Activated CD8-positive, alpha-beta memory T cell treated with anti-CD3 and anti-CD28 coated beads, Interleukin-2, amount 10 ng/mL, durations not matched to agents 7 days and 5 days (primary cell): ENCODE measurements at places on chromosomes 16 and 17. TPM values are rescaled to one million over a fixed set of nuclear protein-coding genes. Genes with fewer than 3 reads are reported as not detected.

- no peak for DNase-seq
Observed at GRCh38 chr16:55821210-55821609, 11.7 kb downstream of the CES1 start.

DNA sequence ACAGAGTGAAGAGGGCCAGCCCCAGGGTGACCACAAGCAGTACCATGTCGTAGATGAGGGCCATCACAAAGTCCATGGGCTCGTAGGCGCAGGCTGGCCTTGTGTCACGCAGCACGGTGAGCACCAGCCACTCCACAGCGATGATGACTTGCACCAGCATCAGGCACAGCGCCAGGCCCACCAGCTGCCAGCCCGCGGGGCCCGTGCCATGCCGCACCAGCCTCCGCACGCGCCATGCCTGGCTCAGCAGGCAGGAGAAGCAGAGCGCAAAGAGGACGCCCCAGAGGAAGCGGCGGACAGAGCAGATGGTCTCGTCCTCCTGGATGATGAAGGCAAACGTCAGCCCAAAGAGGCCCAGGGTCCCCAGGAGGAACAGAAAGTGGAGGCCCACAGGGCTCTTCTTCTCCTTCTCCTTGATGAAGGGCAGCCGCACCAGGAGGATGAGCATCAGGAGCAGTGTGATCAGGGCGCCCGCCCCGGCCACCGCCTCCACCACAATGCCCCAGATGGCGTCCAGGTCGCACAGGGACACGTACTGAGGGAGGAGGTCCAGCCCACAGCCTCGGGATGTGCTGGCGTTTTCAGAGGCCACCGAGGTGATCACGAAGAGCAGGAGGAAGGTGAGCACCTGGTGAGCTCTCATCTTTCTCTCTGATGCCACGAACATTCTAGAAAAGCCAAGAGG, 12.3 kb downstream of the GPRC5B start:
- no peak for DNase-seq

GRCh38 chr17:7794075-7794663, 39.8 kb upstream of the KDM6B start:
- DNase-seq: no peak

DNA sequence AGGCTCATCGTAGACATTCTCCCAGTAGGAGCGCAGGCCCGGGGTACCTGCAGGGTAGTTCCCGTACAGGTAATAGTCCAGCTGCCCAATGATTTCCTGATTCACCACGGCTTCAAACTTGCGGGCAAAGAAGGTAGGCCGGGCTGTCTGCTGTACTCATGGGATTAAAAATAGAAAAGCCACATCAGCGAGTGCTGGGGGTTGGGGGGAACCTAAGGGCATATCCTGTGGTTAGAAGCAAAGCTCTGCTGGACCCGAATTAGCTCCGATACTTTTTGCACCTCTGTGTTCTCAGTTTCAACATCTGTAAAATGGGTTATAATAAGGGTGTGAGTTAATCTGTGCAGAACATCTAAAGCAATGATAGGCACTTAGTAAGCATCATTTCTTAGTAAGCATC, 336.2 kb downstream of the XYLT1 start:
- DNase-seq: no peak

GRCh38 chr17:58186591-58186990, 5.9 kb upstream of the EPX start:
- DNase-seq: no peak

DNA sequence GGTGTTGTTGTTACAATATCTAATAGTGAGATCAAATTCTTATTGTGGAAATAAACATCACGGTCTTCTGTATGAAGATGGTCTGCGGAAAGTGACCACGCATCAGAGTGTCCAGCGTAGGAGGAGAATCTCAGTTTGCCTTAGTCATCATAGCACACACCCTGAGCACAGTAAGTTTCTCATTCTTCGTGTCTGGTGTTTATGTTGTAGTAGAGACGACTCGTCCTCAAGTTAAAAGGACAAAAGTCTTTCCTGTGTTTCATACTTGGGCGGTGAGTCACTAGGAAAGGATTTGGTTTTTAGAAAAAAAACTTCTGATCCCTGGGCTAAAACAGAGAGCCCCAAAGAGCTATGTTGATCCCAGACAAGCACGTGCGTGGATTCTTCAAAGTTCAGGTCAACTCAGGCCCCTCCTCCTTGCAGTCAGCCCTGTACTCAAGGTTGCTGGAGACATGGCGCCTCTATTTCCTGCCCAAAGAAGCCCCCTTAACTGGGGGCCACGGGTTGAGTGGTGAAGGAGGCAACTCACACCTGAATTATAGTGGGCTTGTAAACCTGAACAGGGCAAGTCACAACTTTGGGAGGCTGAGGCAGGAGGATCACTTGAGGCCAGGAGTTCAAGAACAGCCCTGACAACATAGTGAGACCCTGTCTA, 170.4 kb downstream of the ZFHX3 start:
- DNase-seq: no peak

DNA sequence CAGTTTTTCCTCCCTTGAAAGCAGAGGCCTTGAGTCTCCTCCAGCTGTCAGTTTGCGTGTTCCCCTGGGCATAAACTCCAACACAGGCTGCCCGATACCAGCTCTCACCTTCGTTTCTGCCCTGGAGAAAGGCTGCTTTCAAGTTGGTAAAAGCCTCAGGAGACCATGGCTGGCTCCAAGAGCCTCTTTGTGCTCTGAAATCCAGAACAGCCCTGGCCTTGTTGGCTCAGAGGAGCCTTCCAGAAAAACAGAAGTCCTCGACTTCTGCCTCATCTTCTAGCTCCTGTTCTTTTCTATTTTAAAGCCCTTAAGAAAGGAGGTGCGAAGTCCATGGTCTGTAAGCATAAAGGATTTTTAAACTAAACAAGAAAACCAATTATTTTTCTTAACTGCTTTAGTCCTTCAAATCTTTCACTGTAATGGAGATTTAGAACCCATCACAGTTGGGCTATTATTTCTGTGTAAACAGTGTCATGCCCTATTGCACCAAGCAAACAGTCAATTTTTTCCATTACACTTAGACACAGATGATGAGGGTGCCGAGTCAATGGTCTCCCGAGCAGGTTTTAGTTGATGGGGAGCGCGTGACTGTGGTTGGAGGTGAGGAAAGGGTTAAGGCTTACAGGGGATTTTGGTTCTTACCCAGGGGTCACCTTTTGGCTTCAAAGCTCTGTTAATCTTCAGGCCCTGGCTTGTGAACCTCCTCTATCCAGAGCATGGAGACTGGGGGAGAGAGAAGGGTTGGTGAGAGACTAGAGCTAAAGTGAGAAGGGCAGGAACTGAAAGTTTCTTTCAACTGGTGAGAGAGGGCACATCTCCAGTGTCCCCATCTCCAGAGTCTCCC, 212.8 kb downstream of the MSI2 start:
- no peak for DNase-seq

GRCh38 chr17:42153919-42154742, 658 bp downstream of the RAB5C start:
- DNase-seq: no peak

- DNase-seq: no peak
Observed at GRCh38 chr17:52710363-52710901, 551.9 kb upstream of the CA10 start.

GRCh38 chr17:60463157-60463835, 41.0 kb downstream of the CHCT1 start:
- DNase-seq: no peak

DNA sequence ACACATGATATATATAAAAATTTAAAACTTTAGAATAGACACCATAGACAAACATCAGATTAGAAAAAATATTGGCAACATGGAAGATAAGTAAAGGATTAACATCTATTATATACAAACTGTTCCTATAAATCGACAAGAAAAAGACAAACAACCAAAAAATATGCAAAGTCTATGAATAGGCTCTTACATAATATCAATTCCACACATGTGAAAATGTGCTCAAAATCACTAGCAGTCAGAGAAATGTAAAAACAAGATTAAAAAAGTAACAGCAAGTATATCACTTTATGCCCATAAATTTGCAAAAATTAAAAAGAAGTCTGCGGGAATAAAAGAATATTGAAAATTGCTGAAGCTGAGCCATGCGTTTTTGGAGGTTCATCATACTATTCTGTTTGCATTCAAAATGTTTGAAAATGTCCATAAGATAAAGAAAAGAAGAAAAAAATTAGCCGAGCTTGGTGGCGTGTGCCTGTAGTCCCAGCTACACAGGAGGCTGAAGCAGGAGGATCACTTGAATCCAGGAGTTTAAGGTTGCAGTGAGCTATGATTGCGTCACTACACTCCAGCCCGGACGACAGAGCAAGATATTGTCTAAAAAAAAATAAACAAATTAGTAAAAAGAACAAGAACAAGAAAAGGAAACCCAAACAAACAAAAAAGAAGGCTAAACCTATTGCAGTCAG, 11.2 kb upstream of the ERN2 start:
- no peak for DNase-seq

- no peak for DNase-seq
Observed at GRCh38 chr17:29345066-29345465, 45.1 kb upstream of the TAOK1 start.

DNA sequence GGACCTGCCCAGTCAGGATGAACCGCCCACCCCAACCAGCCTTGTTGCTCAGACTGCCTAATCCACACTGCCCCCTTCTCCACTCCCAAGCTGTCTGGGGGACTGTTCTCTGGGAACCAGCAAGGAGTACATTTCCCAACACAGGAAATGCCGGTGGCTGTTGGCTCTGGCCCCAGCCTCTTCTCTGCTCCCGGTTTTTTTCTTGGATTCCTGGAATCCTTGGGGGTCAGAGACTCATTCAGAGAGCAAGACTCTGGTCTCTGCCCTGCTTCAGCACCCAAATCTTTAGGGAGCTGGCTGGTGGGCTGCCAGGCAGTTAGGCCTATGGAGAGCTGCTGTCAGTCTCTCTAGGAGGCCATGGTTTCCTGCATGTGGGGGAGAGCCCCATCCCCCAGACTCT, 10.8 kb upstream of the MTMR4 start:
- DNase-seq: no peak

- DNase-seq: peak; percentile 51
Observed at GRCh38 chr17:2710803-2711607, 559 bp downstream of the CLUH start.

GRCh38 chr16:9596788-9597187, 505.3 kb downstream of the HAPSTR1 start:
- no peak for DNase-seq

GRCh38 chr16:3129137-3130131, 5.4 kb upstream of the ZNF213 start:
- DNase-seq: peak; percentile 89

DNA sequence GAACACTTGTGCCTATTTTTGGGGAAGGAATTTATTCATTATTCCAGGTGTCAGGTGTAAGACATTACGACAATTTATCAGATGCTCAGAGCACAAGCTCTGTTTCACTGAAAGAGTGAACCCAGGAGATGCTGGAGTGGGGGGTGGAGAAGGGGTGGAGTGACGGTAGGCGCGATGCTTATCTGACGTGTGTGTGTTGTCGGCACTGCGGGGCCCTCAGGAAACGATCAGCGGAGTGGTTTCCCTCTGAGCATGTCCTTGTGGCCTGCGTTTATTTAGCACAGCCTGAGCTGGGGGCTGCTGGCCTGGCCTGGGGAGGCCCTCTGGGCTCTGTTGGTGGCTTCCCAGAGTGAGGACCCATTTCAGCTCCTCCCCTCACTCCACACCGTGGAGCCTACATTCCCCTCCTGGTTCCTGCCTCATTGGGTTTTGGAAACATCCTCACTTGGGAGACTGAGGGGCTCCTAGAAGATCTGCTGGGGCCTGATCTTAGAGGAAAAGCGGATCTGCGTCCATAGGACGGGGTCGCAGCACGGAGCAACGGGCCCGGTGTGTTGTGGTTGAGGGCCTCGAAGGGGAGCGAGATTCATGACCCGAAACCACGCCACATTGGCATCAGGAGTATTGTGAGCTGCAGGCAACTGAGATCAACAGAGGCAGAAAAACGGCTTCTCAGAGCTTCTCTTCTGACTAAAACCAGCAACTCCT, 19.0 kb upstream of the GNG13 start:
- peak; percentile 67 for DNase-seq

DNA sequence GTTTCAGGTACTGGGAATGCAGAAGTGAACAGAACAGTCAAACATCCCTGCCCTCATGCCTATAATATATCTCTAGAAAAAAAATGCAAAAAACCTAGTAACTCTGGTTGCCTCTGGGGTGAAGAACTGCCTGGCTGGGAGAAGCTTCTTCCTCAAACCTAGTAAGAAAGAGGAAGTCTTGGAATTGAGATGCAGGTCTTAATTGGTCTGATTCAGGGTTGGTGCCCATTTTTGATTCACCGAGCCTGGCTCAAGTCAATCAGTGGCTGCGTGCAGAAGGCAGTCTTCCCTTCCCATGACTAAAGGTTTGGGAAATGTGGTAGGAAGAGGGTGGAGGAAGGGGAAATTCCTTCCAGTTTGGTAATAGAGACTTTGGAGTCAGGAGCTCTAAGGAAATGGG, 22.4 kb downstream of the CDRT15 start:
- DNase-seq: no peak

DNA sequence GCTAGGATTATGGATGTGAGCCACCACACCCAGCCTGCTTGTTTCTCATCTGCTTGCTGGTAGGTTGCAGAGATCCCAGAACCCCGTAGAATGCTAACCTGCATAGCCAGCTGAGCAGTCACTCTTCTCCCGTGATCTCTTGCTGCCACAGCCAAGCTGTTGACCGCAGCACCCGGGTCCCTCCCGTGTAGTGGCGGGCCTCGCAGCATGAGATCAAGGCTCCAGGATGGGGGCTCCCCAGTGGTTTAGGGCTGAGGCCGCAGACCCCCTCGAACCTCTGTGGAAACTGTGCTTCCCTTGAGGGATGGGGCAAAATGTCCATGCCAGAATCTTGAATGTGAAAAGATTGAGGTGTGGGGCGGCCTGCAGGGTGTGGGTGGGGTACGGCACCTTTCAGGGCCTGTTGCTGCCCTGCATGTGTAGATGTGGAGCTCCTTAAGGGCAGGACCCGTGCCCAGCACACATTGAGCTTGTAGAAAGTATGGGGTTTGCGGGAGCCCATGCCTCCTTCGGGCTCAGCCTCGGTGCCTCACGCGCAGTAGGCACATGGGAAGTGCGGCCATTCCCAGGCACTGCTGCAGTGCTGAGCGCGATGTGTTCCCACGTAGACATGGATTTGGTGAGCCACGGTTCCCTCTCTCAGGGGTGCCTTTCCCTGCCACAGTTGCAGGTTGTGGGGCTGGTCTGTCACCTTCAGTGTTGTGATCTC, 99.9 kb downstream of the BANP start:
- no peak for DNase-seq

GRCh38 chr16:27813591-27813990, 249.9 kb downstream of the GSG1L start:
- no peak for DNase-seq

- peak; percentile 71 for DNase-seq
Observed at GRCh38 chr17:74478420-74479100, 12.1 kb downstream of the CD300A start.

Gene SCN4A
- total RNA-seq: 0.02 TPM

Gene CCL11
- not detected for total RNA-seq

Gene BICDL2
- total RNA-seq: not detected

Gene TMEM114
- total RNA-seq: not detected

Gene CTRB2
- total RNA-seq: not detected

Gene ODAD4
- total RNA-seq: 1.1 TPM

Gene SLC13A2
- total RNA-seq: not detected

Gene ARHGAP23
- 0.40 TPM for total RNA-seq

Gene GUCY2D
- not detected for total RNA-seq
